ENCODE measurements at places on chromosomes 3 and 15.

GRCh38 chr15:77376770-77377169 is 43.1 kb downstream of the PEAK1 start:
- DNase-seq, result no peak

DNA sequence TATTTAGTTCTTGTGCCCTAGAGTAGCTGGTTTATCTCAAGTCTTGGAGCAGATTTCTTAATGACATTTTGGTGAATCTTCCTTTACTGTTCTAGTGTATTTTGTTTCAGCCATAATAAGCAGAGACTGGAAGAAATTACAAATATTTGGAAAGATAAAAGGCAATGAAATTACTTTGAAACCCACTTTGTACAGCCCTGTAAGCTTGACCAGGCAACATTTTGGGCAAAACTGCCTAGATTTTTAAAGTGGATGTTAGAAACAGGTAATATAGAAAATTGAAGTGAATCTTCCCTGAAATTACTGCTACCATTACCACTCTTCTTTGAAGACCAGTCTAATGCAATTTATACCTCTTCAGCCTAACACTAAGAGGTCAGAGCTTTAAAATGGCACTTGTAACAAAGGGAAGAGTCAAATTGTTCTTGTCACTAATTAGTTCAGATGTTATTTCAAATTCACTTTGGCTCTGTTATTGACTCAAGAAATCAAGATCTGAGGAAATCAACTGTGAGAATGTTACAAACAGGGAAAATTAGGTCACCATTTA is 589.4 kb downstream of the NLGN1 start:
- no peak for DNase-seq

DNA sequence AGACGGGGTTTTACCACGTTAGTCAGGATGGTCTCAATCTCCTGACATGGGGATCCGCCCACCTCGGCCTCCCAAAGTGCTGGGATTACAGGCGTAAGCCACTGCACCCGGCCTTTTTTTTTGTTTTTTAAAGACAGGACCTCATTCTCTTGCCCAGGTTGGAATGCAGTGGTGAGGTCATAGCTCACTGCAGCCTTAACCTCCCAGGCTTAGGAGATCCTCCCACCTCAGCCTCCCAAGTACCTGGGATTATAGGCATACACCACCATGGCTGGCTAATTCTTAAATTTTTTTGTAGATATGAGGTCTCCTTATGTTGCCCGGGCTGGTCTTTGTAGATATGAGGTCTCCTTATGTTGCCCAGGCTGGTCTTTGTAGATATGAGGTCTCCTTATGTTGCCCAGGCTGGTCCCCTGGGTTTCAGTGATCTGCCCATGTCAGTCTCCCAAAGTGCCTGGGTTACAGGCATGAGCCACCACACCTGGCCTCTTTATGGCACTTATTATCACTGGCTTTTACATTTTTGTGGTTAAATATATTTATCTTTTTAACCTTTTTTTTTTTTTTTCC is 82.3 kb upstream of the RNU6-1 start:
- no peak for DNase-seq

- no peak for DNase-seq
Measured at GRCh38 chr15:96595951-96596350, 265.5 kb downstream of the NR2F2 start.

- DNase-seq, result peak; percentile 87
Measured at GRCh38 chr15:64905119-64905831, 6.4 kb upstream of the ANKDD1A start.

- DNase-seq, result no peak
Measured at GRCh38 chr3:2802429-2802828, 307.7 kb downstream of the IL5RA start.

DNA sequence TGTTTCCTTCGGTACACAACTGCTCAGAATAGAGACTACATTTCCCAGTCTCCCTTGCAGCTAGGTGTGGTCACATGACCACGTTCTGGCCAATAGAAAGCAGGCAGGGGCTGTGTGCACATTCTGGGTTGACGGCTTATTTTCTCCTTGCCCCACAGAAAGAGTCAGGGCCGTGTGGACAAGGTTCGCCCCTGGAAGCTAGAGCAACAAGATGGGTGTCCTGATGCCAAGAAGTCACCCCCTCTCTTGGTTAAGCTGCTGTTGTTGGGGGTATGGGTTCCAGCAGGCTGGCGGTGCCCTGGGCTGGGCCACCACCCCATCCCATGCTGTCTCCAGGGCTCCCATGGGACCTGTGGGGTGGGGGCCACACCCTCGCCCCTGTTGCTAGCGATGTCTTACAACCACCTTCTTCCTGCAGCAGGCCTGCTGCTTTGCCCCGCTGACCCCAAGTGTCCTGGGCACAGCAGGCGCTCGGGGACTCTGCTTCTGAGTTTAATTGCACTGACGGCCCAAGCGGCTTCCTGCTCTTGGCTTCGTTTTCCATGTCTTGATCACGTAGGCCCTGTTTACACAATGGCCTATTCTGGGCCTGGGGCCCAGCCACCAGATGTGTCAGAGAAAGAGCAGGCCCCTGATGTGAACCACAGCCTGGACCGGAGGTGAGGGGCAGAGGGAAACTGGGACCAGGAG is 24.9 kb downstream of the ABTB1 start:
- DNase-seq, result peak; percentile 44

- DNase-seq, result no peak
Measured at GRCh38 chr3:160035757-160036156, 47.1 kb downstream of the IL12A start.

- DNase-seq, result no peak
Measured at GRCh38 chr3:113783980-113784379, 37.1 kb downstream of the ATP6V1A start.

Measured in stimulated activated CD4-positive, alpha-beta T cell treated with anti-CD3 and anti-CD28 coated beads, Interleukin-2, amount 100 ng/mL, for 24 hours (primary cell).